Left lung (tissue), 14 donors: ENCODE measurements at places on chromosomes 5 and 9. TPM values are rescaled to one million over a fixed set of nuclear protein-coding genes. Genes with fewer than 3 reads are reported as not detected.
A peak's percentile ranks its signal among the peaks of the same experiment; 100 is the strongest.

GRCh38 chr5:116144103-116144502 is 59.3 kb downstream of the COMMD10 start:
- DNase-seq: no peak

GRCh38 chr5:111930905-111931461 is 174.0 kb upstream of the NREP start:
- peak; percentile 36 for DNase-seq

C9orf50 gene
- not detected for total RNA-seq

KIF4B gene
- not detected for total RNA-seq
